ENCODE measurements at places on chromosomes 3 and 15.

GRCh38 chr3:169002689-169003088, 660.8 kb downstream of the MECOM start:
- H3K4me1 ChIP-seq, result no peaks in the 10 kb centered on the region
- no peaks in the 10 kb centered on the region for H3K27me3 ChIP-seq
- no peak for DNase-seq
- H3K27ac ChIP-seq, result no peak overlapping the region

DNA sequence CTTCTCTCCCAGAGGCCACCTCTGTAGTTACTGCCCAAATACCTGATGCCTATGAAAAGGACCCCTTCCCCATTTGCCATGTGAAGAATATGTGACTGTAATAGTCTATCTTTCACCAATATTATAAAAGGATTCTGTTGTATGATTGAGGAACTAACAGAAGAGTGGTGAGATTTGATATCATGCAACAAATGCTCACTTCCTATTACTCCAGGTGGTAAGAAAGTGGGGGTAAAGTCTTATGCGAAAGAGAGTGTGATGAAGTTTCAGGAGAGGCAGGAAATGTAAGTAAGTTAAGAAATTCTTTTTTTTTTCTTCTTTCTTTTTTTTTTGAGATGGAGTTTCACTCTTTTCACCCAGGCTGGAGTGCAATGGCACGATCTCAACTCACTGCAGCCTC, 24.4 kb upstream of the RAP2B start:
- H3K27me3 ChIP-seq, result no peaks in the 10 kb centered on the region
- H3K27ac ChIP-seq, result no peak overlapping the region

- H3K4me1 ChIP-seq, result no peaks in the 10 kb centered on the region
- H3K36me3 ChIP-seq, result no peaks in the 10 kb centered on the region
- H3K27ac ChIP-seq, result no peak overlapping the region
- no peak for DNase-seq
Measured at GRCh38 chr3:55294557-55294956, 192.5 kb downstream of the WNT5A start.

DNA sequence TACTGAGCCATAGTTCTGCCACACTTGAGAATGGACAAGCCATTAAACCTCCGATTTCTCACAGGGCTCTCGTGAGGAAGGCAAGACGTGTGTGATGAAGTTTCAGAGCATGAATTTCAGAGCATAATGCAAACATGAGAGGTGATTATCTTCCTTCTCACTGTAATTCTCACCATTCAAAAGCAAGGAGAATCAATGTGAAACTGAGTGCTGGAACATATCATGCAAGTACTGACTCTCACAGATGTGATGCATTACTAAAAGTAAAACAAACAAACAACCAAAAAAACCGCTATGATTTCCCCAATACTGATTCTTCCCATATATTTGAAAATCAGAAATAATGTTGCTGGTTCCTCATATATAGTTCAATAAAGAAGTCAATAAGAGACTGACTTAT, 23.7 kb downstream of the P3H2 start:
- H3K27ac ChIP-seq, result no peak overlapping the region
- no peak for DNase-seq
- no peaks in the 10 kb centered on the region for H3K4me1 ChIP-seq

DNA sequence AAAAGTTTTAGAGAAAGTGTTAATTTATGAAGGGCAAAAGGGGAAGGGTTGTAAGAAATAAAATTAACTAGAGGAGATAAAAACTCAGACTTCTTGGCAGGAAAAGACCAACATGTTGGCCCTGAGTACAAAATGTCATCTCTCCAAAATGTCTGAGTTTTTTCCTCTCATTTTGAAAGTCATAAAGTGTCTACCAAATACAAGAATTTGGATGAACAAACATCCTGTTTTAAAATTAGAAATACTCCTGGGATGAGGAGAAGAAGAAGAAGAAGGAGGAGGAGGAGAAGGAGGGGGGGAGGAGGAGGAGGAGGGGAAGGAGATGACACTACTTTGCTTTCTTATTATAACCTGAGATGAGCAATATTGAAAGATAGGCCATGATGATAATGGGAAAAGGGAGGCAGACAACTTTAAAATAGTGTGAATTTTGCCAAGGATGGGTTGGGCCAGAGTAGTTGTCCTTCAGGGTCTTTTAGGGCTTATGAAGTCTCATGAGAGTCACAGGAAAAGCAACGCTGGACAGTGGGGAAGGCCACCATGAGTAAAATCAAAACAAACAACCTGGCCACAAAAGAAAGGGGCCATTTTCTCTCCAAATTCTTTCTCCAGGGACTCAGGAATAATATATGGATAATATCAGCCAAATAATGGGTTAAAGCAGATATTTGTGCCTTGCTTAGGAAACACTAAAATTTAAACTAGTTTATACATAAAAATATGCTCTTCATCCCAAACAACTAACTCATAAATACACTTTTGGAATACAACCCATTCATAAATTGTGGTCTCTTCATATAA, 632.9 kb downstream of the EPHA3 start:
- no peaks in the 10 kb centered on the region for H3K4me1 ChIP-seq
- no peak for DNase-seq
- no peaks in the 10 kb centered on the region for H3K36me3 ChIP-seq
- H3K27ac ChIP-seq, result peak overlapping the region; percentile 8
- H3K27me3 ChIP-seq, result no peaks in the 10 kb centered on the region
- H3K4me3 ChIP-seq, result no peak overlapping the region

DNA sequence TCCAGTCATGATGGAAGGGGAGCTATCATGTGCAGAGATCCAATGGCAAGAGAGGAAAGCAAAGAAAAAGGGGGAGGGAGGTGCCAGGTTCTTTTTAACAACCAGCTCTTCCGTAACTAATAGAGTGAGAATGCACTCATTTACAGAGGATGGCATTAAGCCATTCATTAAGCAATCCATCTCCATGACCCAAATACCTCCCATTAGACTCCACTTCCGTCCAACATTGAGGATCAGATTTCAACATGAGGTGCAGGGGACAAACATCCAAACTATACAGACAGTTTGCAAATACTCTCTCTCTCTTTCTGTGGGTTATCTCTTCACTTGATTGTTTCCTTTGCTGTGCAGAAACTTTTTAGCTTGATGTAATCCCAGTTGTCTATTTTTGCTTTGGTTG, 21.2 kb downstream of the ZDHHC23 start:
- no peaks in the 10 kb centered on the region for H3K27me3 ChIP-seq
- no peaks in the 10 kb centered on the region for H3K36me3 ChIP-seq

GRCh38 chr3:48119505-48120193, 68.6 kb downstream of the CDC25A start:
- peak overlapping the region; percentile 52 for H3K27ac ChIP-seq
- no peak overlapping the region for H3K4me3 ChIP-seq

DNA sequence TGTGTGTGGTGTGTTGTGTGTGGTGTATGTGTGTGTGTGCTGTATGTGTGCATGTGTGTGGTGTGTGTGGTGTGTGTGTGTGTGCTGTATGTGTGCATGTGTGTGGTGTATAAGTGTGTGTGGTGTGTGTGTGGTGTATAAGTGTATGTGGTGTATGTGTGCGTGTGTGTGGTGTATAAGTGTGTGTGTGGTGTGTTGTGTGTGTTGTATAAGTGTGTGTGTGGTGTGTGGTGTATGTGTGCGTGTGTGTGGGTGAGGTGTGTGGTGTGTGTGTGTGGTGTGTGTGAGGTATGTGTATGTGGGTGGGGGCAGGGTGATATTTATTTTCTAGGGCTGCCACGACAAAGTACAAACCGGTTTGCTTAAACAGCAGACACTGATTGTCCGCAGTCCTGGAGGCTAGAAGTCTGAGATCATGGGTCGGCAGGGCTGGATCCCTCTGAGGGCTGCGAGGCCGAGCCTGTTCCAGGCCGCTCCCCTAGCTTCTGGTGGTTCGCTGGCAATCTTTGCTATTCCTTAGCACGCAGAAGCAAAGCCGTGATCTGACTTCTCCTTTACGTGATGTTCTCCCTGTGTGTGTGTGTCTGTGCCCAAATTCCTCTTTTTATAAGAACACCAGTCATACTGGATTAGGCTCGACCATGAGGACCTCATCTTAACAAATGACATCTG, 160.2 kb downstream of the XXYLT1 start:
- H3K4me1 ChIP-seq, result no peaks in the 10 kb centered on the region
- H3K27ac ChIP-seq, result no peak overlapping the region
- H3K27me3 ChIP-seq, result no peaks in the 10 kb centered on the region
- no peaks in the 10 kb centered on the region for H3K36me3 ChIP-seq
